ENCODE measurements at places on chromosomes 12 and 14. TPM values are rescaled to one million over a fixed set of nuclear protein-coding genes. Genes with fewer than 3 reads are reported as not detected.

The GPR65 gene
- total RNA-seq, result 0.05 TPM

The TMCC3 gene
- 6.0 TPM for total RNA-seq

The RHOJ gene
- not detected for total RNA-seq

The GLIPR1 gene
- 15.9 TPM for total RNA-seq

The IL31 gene
- total RNA-seq, result not detected

DNA sequence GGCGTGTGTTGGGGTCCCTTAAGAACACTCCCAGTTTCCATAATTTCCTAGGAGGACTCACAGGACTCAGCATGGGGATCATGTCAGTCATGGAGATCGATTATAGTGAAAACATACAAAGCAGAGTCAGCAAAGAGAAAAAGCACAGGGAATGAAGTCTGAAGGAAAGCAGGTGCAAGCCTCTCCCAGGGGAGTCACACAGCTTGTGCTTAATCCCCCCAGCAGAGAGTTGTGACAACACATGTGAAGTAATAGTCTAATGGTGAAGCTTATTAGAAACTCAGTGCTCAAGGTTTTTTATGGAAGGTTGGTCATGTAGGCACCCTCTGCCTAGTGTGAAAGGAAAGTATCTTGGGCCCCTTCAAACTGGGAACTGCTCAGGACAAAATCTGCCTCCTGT is 149.0 kb upstream of the SEL1L start:
- DNase-seq, result no peak

GRCh38 chr12:57475271-57476161 is 4.2 kb downstream of the ARHGAP9 start:
- peak; percentile 19 for DNase-seq

DNA sequence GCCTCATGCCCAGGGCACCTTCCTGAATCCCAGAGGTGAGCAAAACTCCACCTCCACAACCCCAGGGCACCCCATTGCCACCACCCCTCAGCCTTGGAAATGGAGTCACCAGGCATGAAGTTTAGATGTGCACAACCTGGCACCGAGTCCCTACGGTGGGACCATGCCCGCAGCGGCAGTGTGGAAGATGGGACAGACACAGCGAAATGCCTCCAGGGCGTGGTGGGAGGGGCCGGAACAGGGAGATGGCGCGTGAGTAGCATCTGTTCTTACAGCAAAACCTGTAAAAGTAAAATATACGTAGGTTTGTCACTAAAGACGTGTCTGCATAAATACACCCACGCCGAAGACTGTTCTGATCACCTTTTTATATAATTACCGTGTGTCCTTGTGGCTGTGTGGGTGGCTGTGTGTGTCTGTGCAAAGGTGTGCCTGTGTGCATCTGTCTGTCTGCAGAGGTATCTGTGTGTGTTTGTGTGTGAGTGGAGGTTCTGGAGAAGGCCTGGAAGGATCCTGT is 17.4 kb upstream of the DEGS2 start:
- DNase-seq, result no peak

- DNase-seq, result peak; percentile 46
These were observed 12.3 kb downstream of the GTF2A1 start for GRCh38 chr14:81208489-81208888.

The ACVRL1 gene
- total RNA-seq, result 0.52 TPM

The RNFT2 gene
- 2.4 TPM for total RNA-seq

The KCNK10 gene
- not detected for total RNA-seq

DNA sequence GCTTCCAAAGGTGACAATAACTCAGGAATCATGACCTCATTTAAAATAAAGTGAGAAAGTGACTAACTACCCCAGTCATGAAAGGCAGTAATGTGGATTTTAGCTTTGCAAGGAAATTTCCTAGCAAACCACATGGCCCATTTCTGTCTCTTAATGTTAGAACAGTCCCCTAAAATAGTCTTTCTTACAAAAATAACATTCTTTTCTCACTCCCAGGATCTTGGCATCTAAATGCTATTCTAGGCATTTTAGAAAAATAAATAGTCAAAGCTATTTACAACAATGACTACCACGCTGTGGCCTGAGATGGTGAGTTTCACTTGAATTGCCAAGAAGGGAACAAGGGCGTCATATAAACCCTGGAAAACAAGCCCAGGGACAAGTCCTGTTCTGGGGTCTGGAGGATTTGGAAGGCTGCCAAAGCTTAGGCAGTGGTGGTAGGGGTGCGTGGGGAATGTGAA is 101.2 kb upstream of the CCDC175 start:
- peak; percentile 42 for DNase-seq

DNA sequence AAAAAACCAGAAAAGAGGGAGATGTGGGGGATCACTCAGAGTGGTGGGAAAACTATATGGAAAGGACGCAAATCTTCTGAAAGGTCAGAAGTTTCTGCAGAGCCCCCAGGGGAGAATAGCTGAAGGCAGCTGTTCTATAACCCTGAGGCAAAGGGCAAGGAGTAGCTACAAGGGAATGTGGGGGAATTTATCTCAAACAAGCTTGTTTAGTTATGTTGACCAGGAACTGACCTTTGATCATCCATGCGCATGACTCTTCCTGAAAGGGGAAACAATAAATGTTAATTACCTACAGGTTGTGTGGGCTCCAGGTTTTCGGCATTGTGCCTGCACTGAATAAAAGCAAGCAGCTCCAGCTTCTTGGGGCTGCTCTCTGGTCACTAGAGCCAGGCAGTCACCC is 968.5 kb downstream of the AACS start:
- DNase-seq, result no peak

GRCh38 chr14:28758253-28758884 is 8.2 kb upstream of the FOXG1 start:
- no peak for DNase-seq

DNA sequence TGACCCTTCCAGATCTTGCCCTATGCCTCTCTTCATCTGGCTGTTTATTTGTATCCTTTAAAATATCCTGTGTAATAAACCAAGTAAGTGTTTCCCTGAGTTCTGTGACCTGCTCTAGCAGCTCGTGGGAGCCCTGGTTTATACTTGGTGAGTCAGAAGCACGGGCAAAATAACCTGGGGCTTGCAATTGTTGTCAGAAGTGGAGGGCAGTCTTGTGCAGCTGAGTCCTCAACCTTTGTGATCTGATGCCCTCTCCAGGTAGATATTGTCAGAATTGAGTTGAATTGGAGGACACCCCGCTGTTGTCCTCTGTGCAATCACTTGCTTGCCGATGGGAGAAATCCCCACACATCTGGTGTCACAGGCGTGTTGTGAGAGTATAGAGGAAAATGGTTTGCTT is 62.5 kb upstream of the PRICKLE1 start:
- DNase-seq, result no peak

GRCh38 chr14:70943838-70944237 is 36.6 kb downstream of the PCNX1 start:
- DNase-seq, result no peak

The SMCO2 gene
- not detected for total RNA-seq

DNA sequence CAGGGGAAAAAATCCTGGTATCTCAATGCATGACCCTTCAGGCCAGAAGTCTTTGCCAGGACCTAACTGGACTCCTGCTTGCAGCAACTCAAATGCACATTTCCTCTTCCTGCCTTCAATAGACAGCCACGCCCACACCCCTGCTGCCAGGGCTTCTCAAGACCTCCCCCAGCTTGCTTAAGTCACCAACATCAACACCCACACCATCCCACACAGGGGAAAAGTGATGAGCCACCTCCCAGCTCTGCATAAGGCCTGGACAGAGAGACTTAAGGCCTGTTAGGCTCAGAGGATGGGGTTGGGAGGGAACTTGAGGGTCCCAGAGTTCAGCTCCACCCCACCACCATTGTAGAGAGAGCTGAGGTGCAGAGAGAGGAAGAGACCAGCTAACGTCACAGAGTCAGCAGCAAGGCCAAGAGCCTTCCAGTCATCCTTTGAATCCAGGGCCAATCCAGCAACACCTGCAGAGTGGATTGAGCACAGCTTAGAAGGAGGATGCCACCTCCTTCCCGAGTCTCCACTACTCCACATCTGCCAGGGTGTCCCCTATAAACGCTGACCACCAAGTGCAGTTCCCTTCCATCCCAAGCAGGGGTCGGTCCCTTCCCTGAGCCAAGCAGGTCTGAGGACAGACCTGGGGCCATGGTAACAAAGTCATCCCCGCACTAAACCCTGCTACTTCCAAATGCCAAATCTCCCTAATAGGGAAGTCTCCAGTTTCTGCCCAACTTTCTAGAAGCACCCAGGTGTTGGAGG is 50.0 kb downstream of the KDM2B start:
- DNase-seq, result peak; percentile 16

DNA sequence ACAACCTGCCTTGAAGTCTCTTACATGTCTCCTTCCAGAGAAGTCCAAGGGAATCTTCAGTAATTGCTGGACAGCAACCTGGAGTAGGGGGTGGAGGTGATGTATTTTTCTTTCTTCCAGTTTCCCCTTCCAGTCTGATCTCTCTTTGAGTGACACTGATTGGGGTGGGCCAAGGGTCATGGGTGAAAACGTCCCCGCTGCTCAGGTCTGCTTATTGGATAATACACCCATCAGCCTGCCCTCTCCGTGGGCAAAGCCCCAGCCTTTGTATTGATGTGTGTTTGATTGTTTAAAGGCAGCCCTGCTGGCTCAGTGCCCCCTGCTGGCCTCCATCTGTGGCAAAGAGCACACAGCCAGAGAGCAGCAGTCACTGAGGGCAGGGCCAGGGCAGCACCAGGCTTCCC is 35.7 kb upstream of the ATP2A2 start:
- no peak for DNase-seq

The RDH5 gene
- total RNA-seq, result 673 TPM

DNA sequence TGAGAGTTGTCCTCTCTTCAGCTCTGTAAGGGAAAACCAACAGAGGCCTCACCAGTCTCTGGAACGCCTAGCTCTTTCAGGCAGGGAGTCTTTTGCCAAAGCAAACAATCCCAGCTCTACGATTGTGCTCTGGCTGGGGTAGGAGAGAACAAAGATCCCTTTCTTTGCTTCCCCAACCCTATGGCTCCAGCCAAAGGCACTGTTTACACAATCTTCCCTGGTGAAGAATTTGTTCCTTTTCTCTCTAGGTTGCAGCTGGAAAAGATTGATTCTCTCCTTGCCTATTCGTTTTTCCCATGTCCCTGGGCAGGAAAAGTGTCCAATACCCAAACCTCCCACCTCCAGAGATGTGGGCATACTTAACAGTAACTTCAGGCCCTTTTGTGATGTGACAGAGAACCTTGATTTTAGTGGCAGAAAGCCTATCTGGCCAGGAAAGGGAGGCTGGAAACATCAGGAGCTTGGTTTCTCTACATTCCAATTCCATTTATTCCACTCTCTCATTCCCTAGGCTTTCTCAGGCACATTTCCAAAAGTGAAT is 16.8 kb downstream of the ATP5MC2 start:
- DNase-seq, result peak; percentile 66

The CDCA3 gene
- 3.5 TPM for total RNA-seq

The PCBP2 gene
- 158 TPM for total RNA-seq

- peak; percentile 73 for DNase-seq
These were observed 50.9 kb upstream of the BCL7A start for GRCh38 chr12:121970581-121971300.

The SRRM4 gene
- total RNA-seq, result not detected

DNA sequence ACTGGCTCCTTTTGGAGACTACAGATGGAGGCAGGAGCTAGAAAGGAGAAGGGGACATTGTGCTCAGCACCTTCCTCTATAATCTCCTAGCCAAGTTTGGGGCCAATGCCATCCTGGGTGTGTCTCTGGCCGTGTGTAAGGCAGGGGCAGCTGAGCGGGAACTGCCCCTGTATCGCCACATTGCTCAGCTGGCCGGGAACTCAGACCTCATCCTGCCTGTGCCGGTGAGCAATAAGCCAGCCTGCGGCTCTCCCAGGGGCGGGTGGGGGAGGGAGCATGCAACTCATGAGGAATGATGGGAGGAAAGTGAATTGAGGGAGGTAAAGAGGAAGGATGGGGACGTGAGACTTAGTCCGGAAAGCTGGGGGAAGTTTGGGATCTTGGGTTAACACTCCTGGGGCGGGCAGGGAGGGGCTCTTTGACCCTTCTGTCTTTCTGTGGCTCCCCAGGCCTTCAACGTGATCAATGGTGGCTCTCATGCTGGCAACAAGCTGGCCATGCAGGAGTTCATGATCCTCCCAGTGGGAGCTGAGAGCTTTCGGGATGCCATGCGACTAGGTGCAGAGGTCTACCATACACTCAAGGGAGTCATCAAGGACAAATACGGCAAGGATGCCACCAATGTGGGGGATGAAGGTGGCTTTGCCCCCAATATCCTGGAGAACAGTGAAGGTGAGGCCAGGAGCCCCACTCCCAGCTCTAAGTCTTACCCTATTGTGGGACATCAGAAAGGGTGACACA is 3.3 kb downstream of the ENO2 start:
- peak; percentile 42 for DNase-seq

DNA sequence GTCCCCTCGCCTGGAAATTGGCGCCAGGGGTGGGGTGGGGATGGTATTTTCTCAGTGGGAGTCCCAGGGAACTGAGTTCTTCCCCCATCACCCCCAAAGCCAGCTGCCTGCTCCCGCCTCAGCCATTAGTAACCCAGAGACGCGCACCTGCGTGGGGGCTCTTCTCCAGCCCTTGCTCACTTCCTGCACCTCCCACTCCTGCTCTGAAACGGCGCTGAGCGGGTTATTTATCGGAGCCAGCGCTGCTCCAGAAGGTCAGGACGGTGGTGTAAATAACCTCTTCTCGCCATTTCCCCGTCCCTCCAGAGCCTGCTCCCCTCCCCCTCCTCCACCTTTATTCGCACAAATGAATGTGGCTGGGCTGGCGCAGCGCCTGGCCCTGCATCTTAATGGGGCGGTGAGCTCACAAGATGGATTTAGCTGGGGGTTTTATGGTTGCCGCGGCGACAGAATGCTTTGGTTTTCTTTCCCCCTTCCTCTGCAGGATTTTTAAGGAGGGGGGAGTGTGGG is 12.2 kb downstream of the GPR84 start:
- peak; percentile 63 for DNase-seq

DNA sequence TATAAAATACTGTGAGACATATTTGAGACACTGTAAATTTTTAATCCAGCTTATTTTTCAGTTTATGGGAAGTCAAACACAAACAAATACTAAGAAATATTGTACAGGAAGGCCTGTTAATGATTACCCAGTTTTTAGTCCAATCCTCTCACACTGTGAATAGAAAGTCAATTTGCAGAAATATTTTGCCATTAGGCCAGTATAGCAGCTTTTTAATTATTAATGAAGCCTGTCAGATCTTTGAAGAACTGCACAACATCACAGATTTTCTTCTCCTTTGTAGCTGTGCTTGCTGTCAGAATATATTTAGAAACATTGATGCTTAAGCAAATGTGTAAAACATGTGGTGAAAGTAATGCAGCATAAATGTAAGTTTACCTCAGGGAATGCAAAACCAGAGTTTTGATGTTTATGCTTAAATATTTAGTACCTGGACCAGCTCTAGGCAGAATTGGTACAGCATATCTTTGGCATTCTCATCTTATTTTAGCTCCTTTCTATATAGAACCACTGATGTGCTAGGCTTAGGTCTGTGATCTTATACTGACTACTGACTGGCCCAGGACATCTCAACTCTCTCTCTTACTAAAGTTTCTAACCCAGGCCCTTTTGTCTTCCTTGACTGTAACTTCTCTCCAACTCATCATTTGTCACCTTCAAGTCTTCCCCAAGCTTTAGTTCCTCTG is 230.8 kb upstream of the NAV3 start:
- no peak for DNase-seq

Measured in myocyte (in vitro differentiated cells).